ENCODE measurements at places on chromosomes 13 and 19.

- DNase-seq = no peak
Measured at GRCh38 chr19:16326401-16327168, 2.0 kb downstream of the KLF2 start.

DNA sequence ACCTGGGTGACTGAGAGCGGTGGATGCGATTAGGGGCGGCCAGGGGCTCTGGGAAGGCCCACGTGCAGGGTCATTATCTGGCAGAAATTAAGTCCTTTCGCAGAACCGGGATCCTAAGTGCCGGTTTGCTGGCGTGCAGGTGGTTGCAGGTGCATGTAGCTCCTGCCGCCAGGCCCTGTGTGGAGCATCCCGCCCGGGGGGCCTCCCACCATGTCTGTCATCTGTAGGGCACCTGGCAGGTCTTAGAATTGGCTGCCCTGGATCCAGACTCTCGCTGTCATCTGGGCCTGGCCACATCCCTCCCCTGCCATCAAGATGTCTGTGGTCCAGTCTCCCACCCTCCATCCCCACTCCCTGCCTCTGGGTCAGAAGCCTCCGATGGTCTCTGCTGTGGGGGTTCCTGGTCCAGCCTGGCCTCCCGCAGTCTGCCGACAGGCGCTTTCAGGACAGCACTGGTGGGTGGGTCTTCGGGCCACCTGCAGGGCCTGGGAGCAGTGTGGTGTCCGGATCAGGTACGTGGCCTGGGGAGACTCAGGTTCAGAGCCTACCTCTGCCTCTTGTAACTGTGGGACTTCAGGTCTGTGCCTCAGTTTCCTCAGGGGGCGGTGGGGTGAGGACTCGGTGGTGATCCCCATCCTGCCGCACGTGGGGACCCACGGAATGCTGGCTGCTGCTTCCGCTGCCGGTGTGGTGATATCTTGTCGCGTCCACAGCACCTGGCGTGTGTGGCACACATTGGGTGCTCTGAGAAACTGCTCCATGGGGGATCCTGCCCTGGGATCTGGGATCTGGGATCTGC lies 5.4 kb downstream of the GNA11 start:
- no peak for DNase-seq

- no peak for DNase-seq
Measured at GRCh38 chr13:83223546-83223945, 658.7 kb downstream of the SLITRK1 start.

DNA sequence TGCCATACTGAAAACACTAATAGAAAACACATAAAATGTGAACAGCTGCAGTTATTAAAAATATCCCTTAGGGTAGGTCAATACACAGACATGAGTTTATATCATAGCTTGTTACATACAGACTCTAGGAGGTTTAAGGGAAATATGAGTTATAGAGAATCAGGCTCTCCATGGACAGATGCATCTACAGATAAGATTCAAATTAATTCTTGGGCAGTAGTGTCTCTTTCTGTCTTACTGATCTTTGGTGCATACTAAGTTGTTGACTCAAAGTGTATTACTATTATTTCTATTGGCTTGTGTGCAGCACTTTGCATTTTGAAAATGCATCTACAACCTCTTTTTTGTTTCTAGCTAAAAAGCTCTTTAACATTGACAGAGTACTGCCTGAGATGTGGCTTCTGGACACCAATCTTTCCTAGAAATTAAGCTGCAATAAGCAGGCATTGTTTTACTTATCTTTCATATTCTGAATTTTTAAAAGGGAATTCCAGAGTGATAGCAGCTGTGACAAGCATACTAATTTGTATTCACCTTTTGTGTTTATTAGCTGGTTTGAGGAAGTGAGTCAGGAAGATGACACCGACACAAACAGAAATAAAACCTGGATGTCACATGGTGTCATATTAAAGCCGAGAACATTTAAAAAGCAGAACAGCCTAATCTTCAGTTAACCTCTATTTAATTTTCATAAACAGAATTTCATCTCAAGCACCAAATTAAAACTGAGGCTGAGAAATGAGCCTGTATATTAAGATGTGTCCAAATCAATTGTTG lies 399.0 kb downstream of the PCDH9 start:
- DNase-seq = no peak

- no peak for DNase-seq
Measured at GRCh38 chr19:30360376-30361106, 11.6 kb upstream of the ZNF536 start.

DNA sequence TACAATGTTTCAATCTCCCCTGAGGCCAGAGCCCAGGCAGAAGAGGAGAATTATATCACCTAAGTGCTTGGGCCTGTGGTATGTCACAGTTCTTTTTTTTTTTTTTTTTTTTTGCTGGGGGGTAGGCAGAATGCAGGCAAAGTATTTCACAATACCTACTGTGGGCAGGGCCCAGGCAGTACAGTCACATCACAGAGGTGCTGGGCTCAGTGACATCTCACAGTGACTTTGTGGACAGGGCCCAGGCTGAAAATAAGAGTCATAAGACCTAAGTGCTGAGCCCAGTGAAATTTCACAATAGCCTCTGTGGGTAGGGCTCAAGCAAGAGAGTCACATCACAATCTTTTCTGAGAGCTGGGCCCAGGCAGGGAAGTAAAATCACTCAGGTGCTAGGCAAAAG lies 15.9 kb upstream of the ZNF208 start:
- no peak for DNase-seq

- DNase-seq = no peak
Measured at GRCh38 chr19:11269408-11269807, 7.1 kb upstream of the DOCK6 start.

DNA sequence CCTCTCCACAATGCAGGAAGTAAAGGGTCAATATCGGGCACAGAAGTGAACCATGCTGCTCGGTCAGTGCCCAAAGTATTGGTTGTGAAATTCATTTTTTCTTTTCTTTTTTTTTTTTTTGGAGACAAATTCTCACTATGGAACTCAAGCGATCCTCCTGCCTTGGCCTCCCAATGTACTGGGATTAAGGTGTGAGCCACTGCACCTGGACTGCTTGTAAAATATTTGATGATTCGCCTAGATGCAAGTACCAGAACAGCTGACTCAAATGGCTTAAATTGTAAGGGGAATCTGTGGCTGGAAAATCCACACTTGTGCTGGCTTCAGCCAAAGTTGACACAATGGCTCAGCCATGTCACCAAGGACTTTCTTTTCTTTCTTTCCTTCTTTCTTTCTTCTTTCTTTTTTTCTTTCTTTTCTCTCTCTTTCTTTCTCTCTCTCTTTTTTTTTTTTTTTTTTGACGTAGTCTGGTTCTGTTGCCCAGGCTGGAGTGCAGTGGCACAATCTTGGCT lies 43.7 kb downstream of the NUMBL start:
- DNase-seq = no peak

DNA sequence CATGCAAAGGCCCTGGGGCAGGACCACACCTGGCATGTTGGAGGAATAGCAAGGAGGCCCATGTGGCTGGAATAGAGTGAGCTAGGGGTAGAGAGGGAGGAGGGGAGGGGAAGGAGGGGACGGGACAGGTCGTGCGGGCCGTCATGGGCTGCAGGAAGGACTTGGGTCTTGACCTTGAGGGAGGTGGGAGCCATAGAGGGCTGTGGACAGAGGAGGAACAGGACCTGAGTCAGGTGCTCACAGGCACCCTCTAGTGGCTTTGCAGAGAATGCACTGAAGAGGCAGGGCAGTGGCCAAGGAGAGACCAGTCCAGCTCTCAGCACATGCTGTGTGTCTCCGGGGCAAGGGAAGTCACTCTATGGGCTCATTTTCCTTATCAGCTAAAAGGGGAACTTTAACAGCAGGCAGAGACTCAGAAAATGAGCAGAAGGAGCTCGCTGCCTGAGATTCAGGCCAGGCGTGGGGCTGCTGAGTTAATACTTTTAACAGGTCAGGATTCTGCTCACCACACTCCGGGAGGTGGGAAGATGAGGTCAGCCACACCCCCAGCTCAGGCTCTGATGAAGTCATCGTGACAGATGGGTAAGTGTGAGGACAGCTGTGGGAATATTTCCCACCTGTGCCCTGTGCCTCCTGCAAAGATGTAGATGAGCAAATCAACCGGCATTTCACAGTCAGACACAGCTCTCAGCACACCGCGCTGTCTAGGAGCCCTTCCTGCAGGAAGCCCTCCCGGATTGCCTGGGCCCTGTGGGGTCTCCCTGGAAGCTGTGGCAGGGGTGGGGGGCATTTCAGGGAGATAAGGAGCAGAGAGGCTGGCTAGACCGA lies 6.0 kb upstream of the TNFAIP8L1 start:
- DNase-seq = peak; percentile 76

DNA sequence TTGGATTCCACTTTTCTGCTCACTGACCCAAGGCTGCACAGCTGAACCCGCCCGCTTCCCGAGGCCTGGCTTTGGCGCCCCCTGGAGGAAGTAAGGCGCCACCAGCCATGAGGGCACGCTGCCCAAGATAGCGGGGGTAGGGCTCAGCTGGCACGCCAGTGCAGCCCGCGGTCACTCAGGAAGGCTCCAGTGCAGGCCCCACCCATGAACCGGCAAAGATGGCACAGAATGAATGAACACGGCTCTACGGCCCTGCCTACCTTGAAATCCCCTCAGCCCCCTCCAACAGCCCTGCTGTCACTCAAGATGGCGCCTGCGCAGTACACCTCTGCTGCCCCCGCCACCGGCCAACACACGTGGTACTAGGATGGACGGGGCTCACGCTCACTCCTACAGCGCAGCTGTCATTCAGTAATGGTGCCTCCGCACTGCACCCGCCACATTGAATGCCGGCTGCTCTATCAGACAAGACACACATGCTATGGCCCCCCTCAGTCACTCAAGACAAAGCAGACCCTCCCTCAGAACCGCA lies 3.0 kb downstream of the PEG3 start:
- DNase-seq = no peak

DNA sequence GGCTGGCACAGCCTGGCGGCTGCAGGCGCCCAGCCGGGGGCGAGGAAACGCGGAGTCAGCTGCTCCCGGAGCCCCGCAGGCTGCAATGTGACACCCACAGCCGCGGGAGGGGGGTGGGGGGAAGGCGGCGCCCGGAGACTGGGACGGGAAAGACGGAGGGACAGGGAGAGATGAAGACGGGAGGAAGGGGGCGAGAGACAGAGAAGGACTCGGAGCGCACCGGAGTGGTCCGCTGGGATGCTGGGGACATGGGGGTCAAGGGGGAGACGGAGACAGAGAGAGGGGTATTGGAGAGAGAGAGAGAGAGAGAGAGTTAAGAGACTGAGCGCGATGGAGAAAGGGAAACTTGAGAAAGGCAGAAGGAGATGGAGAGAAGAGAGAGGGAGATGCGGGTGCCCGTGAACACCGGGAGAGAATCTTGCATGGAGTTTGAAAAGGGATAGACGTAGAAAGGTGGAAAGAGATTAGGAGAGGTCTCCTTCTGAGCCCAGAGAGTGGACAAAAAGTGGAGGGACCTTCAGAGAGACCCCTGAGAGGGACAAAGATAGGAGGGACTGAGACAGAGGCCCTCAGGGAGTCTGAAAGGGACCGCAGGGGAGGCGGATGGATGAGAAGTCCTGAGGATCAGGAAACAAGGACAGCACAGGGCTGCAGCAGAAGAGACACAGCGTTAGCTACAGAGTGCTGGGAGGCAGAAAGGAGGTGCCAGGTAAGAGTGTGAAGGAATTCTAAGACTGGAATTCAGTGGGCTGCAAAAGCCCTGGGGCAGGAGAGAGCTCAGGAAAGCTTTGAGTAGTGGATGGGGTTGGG lies 1.0 kb downstream of the SCN1B start:
- no peak for DNase-seq

DNA sequence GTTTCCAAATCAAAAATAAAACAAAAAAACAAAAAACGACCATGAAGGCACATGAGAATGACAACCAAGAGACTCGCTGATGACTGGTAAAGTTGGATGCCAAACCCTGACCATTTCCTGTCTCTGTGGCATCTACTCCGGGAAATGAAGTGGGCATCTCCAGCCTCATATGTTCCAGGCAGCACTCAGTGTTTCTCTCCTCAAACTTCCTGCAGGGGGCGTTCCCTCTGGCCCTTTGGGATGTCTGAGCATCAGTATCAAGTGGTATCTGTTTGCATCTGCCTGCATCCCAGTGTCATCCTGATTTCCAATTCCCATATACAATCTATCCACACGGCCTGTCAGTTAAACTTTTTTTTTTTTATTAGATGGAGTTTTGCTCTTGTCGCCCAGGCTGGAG lies 9.8 kb upstream of the SIGLEC12 start:
- peak; percentile 8 for DNase-seq

- DNase-seq = no peak
Measured at GRCh38 chr13:21202767-21203531, 26.5 kb downstream of the MRPL57 start.

DNA sequence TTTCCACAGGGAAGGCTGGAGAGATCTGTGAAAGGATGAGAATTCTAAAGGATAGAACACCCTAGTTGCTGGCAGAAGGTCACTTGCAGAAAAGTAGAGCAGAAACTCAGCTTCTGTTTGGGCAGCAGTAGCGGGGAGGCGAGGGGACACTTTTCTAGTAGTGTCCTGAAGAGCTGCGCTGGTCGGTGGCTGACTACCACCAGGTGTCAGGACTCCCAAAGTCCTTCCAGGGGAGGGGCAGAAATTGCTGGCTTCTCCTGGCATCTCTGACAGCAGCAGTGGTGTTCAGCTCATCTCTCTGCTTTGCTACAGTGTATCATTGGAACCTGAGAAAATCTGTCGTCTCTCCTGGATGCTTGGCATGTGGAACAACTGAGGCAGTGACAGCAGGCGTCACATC lies 120.9 kb downstream of the ZDHHC20 start:
- no peak for DNase-seq

- DNase-seq = no peak
Measured at GRCh38 chr13:47175172-47175866, 278.5 kb upstream of the HTR2A start.

DNA sequence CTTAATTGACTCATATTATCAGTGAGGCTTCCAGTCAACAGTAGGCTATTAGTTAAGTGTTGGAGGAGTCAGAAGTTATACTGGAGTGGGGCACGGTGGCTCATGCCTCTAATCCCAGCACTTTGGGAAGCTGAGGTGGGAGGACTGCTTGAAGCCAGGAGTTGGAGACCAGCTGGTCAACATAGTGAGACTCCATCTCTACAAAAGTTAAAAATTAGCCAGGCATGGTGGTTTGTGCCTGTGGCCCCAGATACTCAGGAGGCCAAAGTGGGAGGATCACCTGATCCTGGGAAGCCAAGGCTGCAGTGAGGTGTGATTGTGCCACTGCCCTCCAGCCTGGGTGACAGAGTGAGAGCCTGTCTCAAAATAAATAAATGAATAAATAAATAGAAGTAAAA lies 53.2 kb downstream of the COMP start:
- DNase-seq = no peak

GRCh38 chr19:55594996-55595545 lies 4.2 kb downstream of the FIZ1 start:
- DNase-seq = no peak
